ENCODE measurements at places on chromosomes 3 and 15.
A peak's percentile ranks its signal among the peaks of the same experiment; 100 is the strongest.

- DNase-seq: no peak
Observed at GRCh38 chr15:82045179-82045891, 483 bp downstream of the MEX3B start.

DNA sequence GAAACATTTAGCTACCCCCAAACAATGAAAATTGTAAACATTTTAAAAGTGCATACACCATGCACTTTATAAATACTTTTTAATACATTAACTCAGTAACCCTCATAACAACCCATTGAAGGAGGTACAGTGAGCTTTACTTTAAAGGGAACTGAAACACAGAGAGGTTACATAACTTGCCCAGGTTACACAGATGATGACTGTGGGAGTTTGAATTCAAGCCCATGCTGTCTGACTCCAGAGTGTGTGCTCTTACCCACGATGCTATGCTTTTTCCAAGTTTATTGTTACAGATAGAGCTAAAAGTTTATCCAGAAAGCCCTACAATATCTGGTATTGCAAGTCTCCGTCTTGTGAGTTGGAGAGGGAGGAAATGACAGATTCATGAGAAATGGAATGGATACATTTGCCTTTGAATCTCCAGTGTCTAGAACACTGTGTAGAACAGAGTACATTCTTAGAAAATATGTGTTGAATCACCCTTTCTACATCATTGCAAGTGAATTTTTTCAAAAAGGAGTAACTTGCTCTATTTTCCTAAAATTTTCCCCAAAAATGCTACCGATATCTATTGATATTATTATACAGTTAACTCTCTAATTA, 428.3 kb downstream of the NAALADL2 start:
- DNase-seq: no peak

DNA sequence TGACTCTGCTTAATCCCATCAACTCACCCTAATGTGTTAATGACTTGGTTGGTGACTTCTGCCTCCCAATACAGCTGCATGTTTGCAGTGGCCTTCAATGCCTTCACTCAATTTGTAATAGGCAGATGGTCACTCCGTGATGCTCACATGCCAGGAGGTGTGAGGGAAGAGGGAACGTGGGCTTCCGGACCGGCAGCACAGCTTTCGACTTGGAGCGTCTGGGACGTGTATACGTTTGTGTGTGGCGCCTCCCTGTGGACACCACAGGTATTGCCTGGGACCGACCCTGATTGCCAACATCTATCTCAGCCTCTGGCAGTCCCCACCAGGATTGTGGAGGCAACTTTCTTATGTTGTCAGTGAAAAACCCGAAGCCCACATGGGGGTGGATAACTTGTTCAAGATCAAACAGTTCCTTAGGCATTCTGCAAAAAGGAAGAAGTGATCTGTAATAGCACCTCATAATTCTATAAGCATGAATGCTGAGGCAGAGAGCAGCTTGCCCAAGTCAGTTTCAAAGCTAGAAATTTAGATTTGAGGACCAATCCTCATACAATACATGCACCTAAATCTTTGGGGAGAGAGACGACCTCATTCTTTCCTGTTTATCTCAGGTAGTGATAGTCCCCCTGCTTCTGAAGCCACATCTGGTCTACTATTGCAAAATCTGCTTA, 16.9 kb downstream of the MRPL46 start:
- peak; percentile 56 for DNase-seq

DNA sequence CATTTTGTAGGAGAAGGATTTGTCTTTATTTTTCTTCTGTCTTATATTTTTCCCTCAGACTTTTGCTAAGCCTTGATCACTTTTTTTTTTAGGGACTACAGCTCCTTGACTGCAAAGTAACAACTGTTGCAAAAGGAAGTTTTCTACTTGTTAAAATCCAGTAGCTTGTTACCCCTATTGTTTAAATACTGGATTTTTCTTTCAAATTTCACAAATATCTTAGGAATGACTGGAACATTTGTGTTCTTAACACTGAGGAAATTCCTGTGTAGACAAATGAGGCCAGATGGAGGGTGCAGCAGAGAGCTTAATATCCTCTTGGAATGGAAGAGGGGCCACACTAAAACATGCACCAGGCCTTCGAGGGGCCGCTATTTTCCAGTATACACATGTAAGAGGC, 3.2 kb upstream of the PGPEP1L start:
- no peak for DNase-seq

DNA sequence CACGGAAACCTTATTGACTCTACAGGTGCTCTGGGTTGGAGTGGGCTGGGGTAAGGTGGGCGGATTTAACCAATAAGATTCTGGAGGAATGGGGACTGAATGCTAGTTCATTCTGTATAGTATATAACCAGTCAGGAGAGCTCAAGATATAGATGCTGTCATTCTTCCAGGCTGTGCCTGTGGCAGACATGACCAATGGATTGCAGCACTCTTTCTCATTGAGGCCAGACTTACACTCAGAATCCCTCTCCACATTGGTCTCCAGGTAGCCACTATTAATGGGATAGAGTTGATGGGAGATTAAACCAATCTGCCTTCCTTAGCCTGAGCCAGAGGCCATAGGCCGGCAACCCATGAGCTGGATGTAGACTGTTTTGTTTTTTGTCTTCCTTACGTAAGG, 82.8 kb upstream of the MEF2A start:
- DNase-seq: no peak

All from CMK (cell line).